Panc1 (cell line): ENCODE measurements at places on chromosomes 12 and 14. TPM values are rescaled to one million over a fixed set of nuclear protein-coding genes. Genes with fewer than 3 reads are reported as not detected.
A peak's percentile ranks its signal among the peaks of the same experiment; 100 is the strongest.

DEGS2 gene
- 4.9 TPM for total RNA-seq

SAMD15 gene
- 1.4 TPM for total RNA-seq

DNA sequence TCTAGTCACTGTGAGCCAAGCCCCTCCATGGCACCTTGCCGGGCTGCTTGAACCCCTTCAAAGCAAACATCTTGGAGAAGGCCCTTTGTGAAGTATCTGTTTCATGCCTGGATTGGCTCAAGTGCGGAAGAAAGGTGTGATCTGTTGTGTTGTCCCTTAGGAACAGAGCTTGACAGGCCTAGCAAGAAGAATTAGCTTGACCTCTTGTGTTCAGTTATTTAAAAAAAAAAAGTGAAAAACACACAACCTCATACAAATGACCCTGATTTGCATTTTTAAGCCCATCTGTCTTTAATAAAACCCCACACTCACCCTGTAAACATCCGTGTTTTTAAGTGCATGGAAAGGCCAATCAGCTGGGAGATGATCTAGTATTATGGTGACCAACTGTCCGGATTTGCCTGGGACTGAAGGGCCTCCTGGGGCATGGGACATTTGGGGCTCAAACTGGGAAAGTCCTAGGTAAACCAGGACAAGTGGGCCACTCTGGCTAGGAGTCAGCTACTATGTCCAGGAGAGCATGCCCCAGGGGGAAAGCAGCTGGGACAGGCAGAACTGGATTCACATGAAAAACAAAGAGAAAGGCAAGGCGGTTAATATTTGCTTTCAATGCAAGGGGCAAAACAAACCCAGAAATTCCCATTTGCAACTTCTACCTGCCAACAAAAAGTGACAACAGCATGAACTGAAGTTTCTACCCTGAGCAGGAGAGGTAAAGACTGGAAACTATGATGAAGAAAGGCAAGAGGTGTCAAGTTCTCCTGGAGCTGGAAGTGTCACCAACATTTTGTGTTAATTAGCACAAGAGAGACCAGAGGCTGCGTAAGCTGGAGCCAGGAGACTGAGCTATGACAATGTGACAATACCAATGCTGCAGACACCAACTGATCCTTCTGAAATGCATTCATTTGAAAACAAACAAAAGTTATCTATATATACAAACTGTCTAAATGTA, 78.6 kb downstream of the CLMN start:
- no peak for DNase-seq

- DNase-seq, result no peak
Observed at GRCh38 chr12:54041097-54041690, 8.3 kb downstream of the HOXC5 start.

DNA sequence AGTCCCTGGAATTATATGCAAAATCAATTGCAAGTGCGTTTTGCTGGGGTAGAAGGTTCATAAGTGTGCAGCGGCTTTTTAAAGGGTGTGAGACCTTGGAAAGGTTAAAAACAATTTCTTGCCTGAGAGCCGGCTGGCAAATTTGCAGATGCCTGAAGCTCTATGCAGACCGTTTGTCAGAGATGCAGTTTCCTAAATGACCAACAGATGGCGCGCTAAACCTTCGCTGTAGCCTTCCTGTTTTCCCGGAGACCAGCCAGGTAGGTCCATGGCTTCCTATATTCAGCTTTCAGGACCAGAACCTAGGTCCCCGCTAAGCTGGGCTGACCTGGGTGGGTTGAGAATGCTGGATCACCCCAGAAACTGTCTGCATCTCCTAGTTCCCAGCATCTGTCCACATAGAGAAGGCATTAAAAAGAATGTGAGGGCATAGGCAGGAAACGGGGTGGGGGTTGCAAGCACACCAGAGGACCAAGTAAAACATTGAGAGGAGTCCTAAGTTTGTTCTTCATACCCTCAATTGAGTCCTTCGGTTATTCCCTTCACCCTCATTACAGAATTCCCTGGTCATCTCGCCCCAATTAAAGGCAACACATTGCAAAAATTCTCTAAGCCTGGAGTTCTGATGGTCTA, 5.7 kb upstream of the NOS1 start:
- DNase-seq, result peak; percentile 71
